ENCODE measurements at places on chromosomes 16 and 17.

DNA sequence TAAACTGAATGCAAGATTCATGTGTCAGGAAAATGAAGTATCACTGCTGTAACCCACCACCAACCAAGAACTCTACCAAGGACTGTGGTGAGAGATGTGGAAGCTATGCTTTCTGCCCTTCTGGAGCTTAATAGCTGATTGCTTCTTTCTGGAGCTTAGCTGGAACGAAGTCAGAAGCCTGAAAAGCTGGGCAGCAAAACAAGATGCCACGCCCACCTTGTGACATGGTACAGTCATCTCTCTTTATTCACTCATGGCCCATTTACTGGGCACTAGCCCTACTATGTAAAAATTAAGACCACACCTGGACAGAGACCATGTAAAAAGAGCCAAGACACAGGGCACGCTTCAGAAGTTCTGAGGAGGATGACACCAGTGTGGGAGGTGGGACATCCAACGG, 48.1 kb downstream of the TEX2 start:
- no peak for DNase-seq

DNA sequence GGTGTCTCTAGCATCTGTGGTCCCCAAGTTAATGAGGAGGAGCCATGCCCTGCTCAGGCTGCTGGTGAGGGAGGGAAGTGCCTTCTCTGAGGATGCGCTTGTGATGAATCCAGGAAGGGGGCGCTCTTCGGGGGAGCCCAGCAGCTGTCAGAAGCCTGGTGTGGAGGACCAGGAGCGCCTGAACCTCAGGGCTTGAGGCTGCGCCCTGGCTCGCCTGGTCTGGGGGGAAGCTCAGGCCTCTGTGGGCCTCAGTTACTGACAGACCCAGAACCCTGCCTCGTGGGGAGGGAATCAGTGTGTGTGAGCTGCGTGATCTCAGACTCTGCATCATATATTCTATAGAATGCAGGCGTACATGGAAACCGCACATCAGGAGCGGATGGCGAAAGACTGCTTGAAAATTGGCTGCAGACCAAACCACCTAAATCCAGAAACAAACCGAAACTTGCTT, 126.1 kb downstream of the SEC14L1 start:
- no peak for DNase-seq

DNA sequence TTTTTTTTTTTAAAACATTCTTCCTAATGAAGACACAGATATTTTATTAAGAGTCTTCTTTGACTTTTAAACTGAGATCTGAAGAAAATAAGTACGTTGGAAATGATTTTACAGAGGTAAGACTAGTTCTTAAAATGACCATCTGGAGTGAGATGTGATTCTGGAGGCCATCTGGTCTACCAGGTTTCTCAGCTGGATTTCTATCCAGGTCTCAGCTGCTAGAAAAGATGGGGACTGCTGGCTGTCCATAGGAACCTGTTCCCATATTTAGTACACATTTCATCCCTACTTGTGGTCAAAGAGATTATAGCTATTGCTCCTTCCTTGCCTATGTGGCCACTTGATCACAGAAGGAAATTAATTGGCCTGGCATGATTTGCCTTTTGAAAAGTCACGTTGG, 12.2 kb downstream of the PMFBP1 start:
- DNase-seq, result no peak

- no peak for DNase-seq
Observed at GRCh38 chr16:66508248-66508913, 41.5 kb downstream of the TK2 start.

- no peak for DNase-seq
Observed at GRCh38 chr16:67161595-67162058, 1.9 kb downstream of the FBXL8 start.

- DNase-seq, result peak; percentile 33
Observed at GRCh38 chr17:1227917-1228780, 42.1 kb upstream of the BHLHA9 start.
